ENCODE measurements at places on chromosomes 13 and 19.

DNA sequence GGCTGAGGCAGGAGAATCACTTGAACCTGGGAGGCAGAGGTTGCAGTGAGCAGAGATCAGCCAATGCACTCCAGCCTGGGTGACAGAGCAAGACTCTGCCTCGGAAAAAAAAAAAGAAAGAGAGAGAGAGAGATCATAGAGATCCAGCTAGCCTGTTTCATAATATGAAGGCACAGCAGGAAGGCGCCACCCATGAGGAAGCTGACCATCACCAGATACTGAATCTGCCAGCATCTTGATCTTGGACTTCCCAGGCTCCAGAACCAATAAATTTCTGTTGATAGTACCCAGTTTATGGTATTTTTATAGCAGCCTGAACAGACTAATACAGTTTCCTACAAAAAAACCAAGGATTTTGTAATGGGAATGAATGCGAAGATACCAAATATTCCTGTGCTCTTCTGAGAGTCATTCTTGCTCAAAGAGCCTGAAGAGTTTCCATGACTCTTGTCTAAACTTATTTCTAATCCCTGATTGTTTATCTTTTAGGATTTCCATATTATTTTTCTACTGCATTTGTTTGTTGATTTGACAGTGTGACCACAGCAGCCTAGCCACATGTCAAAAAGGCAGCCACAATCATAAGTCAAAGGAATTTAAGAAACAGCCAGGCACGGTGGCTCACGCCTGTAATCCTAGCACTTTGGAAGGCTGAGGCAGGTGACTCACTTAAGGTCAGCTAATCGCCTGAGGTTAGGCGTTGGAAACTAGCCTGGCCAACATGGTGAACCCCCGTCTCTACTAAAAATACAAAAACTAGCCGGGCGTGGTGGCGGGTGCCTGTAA, 37.7 kb upstream of the PDCD5 start:
- no peak for DNase-seq

DNA sequence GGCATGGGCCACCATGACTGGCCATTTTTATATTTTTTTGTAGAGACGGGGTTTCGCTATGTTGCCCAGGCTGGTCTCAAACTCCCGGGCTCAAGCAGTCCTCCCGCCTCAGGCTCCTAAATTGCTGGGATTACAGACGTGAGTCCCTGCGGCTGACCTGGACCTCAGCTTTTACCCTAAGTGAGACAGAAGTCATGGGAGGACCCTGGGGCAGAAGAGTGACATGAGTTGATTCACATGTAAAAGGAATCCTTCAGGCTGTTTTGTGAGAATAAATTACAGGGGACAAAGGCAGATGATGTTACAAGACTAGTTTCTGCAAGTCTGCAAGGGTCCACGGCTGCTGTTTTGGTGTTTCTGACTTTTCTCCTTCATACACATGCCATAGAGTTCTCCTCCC, 2.6 kb upstream of the BCAM start:
- DNase-seq, result no peak

- no peak for DNase-seq
Observed at GRCh38 chr13:97068151-97068550, 73.9 kb upstream of the OXGR1 start.

DNA sequence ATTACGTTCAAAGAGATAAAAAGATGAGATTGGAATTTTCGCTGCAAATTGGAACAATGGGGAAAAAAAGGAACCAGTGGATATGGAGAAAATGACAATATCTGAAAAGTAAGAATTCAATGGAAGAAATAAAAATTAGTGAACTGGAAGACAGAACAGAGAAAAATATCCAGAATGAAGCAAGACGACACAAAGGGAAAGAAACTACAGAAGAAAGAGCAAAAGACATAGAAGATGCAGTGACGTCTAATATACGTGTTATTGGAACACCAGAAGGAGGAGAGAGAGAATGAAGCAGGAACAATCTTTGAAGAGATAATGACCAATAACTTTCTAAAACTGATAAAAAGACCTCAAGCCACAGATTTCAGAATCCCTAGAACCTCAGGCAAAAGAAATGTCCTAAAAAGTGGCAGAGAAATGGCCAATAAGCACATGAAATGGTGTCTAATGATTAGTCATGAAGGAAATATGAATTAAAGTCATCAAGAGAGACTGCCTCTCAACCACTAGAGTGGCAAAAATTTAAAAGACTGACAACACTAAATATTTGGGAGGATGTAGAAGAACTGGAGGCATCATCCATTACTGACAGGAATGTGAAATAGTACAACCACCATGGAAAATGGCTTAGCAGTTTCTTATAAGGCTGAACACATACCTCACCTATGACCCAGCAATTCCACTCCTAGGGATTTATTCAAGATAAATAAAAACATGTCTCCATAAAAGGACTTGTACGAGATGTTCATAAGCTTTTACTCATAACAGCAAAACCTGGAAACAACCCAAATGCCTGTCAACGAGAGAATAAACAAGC, 56.5 kb downstream of the GADD45B start:
- DNase-seq, result no peak

DNA sequence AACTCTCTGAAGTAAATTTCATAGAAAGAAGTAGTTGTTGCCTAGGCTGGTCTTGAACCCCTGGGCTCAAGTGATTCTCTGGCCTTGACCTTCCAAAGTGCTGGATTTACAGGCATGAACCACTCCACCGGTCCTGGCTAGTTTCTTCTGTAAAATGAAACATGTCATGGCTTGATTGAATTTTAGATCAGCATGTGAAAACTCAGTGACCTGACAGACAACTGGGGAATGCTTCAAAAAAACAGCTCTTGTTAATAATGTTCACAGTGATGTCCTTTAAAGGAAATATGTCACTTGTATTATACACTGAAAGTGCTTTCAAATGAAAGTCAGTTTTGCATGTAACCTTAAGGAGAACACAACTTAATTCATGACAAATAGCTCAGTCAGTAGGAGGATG, 118.2 kb downstream of the KLF5 start:
- no peak for DNase-seq

DNA sequence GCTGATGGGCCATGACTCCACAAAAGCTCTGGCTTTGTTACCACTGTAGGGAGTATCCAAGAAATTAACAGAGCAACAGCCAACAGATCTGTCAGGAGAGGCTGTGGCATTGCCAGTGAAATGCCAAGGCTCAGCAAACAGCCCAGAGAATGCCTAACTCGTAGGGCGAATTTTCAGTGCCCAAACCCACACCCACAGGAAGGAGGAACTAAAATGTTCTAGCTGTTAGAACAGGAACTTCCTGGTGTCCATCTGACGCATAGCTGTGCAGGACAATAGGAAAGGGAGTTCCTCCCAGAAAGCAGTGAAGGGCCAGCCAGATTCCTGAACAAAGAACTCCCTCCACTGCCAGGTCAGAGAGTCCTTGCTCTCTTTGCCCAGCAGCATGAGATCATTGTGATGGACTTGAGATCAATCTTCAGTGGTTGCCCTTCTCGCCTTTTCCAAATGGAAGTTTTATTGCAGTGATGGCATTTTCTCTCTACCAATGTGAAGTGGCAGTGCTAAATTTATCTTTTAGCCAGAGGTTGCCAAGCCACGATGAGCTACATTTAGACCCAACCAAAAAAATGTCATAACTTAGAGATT, 224.2 kb upstream of the STARD13 start:
- no peak for DNase-seq

GRCh38 chr13:88472316-88472715, 801.1 kb downstream of the SLITRK5 start:
- no peak for DNase-seq

DNA sequence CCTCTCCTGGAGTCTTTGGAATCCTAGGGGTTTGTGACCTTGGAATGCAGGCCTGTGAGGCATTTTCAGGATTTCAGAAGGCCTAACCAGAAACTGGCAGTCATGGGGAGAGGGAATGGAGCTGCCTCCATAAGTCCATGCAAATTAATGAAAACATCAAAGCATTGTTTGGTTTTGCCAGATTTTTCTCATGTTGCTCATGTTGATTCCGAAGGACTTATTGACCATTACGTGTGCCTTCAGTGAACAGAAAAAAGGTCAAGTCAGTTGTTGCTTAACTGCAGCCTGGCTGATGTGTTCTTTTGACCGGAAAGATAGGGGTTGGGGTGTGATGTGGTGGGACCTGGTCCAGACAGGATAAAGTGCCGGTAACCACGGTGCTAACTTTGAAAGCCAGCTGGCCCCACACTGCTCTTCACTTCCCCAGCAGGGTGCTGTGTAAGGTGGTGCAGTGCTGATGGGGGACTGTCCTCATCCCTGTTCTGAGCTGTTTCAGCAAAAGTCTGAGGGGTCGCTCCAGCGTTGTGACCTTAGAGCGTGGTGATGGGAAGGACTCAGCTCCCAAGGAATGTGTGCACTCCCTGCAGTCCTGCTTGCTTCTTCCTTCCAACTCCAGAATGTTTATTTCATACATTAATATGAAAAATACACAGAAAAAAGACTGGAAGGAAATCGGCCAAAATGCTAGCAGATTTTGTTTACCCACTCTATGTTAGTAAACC, 3.5 kb downstream of the RNF113B start:
- no peak for DNase-seq

DNA sequence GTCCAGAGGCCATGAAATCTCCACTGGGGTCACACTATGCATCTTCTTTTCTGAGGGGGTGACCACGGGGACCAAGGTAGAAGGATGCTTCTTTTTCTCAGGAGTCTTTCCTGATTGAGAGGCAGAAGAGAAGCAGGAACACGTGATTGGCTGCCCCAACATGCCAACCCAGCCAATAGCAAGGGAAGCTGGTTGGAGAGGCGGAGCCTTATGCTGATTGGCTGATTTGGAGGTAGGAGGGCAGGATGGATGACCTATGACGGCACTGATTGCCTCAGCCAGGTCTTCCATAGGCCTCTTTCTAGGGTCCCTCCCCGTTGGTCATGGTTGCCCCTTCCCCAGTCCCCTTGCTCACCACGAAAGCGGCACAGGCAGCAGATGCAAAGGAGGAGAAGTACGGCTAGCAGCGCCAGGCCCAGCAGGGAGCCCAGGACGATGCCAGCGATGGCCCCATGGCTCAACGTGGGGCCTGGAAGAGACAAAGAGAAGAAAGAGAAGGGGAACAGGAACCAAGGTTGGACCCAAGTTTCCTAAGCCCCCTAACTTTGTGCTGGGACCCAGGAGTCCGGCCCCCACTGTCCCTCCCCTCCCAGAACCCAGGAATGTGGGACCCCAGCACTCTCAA, 8.0 kb downstream of the VSIG10L start:
- DNase-seq, result no peak

- no peak for DNase-seq
Observed at GRCh38 chr19:38911388-38912001, 491 bp downstream of the CCER2 start.

DNA sequence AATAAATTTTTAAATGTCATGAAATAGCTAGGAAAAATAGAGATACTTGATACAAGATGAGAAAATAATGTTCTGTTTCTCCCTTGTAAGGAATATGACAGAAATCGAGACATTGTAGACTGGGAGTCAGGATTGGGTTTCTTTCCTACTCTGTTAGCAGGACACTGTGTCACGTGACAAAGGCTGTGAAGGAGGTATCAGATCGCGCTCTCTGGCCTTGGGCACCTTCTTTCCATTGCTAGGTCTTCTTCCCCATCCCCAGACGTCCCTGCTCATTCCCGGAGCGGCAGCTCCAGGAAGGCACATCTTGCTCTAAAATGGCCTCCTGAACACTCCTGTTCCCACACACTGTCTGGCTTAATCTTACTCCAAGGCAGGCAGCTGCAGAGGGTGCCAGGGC, 133.4 kb downstream of the TM9SF2 start:
- DNase-seq, result no peak

- DNase-seq, result no peak
Observed at GRCh38 chr19:41430922-41431321, 3.7 kb upstream of the B3GNT8 start.

DNA sequence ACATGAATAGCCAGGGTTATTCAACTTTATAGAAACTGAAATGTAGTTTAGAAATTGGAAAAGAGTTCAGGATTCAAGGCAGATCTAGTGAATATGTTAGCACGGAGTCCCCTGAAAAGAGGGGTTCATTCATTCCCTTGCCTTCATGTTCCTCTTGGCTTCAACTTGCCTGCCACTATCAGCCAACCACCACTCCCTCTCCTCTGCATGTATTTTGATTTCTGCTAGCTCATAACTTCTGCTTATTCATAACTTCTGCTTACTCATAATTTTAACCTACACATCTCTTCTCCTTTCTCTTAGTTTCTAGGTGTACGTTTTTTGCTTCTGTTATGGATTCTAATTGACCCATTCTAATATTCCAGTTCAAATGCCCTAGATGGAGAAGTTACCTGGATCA, 5.5 kb upstream of the SERTM1 start:
- DNase-seq, result no peak

GRCh38 chr13:41427666-41428065, 29.7 kb upstream of the RGCC start:
- no peak for DNase-seq

GRCh38 chr13:40537146-40537895, 129.1 kb downstream of the FOXO1 start:
- no peak for DNase-seq

DNA sequence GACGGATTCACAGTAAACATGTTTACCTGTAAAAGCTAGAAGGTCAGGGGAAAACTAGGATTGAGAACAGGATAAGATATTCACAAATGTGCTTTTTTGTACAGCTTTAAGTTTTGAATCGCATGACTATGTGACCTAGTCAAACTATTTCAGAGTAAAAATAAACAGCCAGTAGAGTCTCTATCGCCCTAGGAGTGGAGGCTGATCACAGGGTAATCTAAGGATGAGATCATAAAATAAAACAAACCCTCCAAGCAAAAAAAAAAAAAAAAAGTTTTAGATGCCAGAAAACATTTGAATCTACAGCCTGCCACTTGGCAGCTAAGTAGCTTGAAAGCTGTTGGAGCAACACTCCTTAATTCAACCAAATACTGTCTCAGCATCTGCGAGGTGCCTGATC, 26.8 kb downstream of the ZNF350 start:
- no peak for DNase-seq

GRCh38 chr19:3095441-3096191, 1.5 kb downstream of the GNA11 start:
- DNase-seq, result peak; percentile 23

DNA sequence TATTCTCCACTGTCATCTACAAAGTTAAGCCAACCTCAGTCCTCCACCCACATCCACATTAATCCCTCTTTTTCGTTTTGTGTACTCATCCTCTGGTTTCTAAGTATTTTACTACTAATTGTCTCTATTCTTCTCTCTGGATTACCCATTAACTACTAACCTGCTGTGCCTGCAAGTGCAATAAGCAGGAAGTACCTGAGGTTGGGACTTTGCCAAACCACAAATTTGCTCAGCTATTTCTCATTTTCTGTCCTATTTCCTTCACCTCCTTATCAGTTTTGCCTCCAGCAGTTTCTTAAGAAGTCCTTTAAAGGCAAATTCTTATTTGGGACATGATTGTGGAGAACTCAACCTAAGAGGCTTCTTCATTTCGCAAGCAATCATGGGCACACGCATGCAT, 1708.9 kb downstream of the SLITRK5 start:
- no peak for DNase-seq

GRCh38 chr19:48987323-48987722, 5.8 kb downstream of the GYS1 start:
- no peak for DNase-seq

- DNase-seq, result no peak
Observed at GRCh38 chr13:26880735-26881134, 120.1 kb upstream of the GPR12 start.

All from HEK293T (cell line).